Bladder microvascular endothelial cell (primary cell): ENCODE measurements at places on chromosomes 2 and 18. TPM values are rescaled to one million over a fixed set of nuclear protein-coding genes. Genes with fewer than 3 reads are reported as not detected.

LYG2 gene
- total RNA-seq, result not detected in 2 replicates

RRM2 gene
- total RNA-seq, result 38.2 and 38.6 TPM in 2 replicates

NEU2 gene
- not detected in 2 replicates for total RNA-seq

VIT gene
- total RNA-seq, result not detected in 2 replicates

SIX2 gene
- under 0.01 TPM in 1 of 2 replicates, not detected in the other for total RNA-seq

MC5R gene
- total RNA-seq, result not detected in 2 replicates

IL1RN gene
- not detected in 2 replicates for total RNA-seq

CYS1 gene
- 0.16 TPM in 1 of 2 replicates, not detected in the other for total RNA-seq

ZAP70 gene
- total RNA-seq, result under 0.01 and 0.16 TPM in 2 replicates

GMPPA gene
- 27.0 and 28.9 TPM in 2 replicates for total RNA-seq

LCT gene
- under 0.01 TPM in 1 of 2 replicates, not detected in the other for total RNA-seq

SP140 gene
- total RNA-seq, result under 0.01 TPM in 1 of 2 replicates, not detected in the other

EVX2 gene
- total RNA-seq, result not detected in 2 replicates

IL36RN gene
- total RNA-seq, result not detected in 2 replicates

POU3F3 gene
- under 0.01 TPM in 1 of 2 replicates, not detected in the other for total RNA-seq

CENPA gene
- total RNA-seq, result 6.7 and 13.9 TPM in 2 replicates

CREG2 gene
- 0.06 and 0.65 TPM in 2 replicates for total RNA-seq

GALNT3 gene
- 0.49 TPM in 1 of 2 replicates, not detected in the other for total RNA-seq

ZC3H15 gene
- total RNA-seq, result 51.3 and 95.6 TPM in 2 replicates

SF3B6 gene
- 108 and 113 TPM in 2 replicates for total RNA-seq

ADAM17 gene
- total RNA-seq, result 44.2 and 67.2 TPM in 2 replicates

FMNL2 gene
- 18.6 and 57.6 TPM in 2 replicates for total RNA-seq

MEP1B gene
- total RNA-seq, result 0.25 TPM in 1 of 2 replicates, not detected in the other

IGFBP5 gene
- total RNA-seq, result 0.32 and 0.82 TPM in 2 replicates

GPAT2 gene
- total RNA-seq, result 11.3 and 13.9 TPM in 2 replicates

SLC40A1 gene
- 5.0 and 101 TPM in 2 replicates for total RNA-seq

NEB gene
- 0.16 and 1.1 TPM in 2 replicates for total RNA-seq

DNER gene
- 0.16 and 0.82 TPM in 2 replicates for total RNA-seq

GCG gene
- not detected in 2 replicates for total RNA-seq

GPR55 gene
- not detected in 2 replicates for total RNA-seq

PLGLB2 gene
- total RNA-seq, result 0.65 and 2.4 TPM in 2 replicates

SCN1A gene
- 0.06 TPM in 1 of 2 replicates, not detected in the other for total RNA-seq

KLHL41 gene
- total RNA-seq, result under 0.01 and 0.13 TPM in 2 replicates

TTC27 gene
- total RNA-seq, result 13.1 and 28.7 TPM in 2 replicates

SPP2 gene
- not detected in 2 replicates for total RNA-seq

CMPK2 gene
- total RNA-seq, result 1.4 and 3.6 TPM in 2 replicates

DRC1 gene
- 0.13 and 0.65 TPM in 2 replicates for total RNA-seq

IL1B gene
- 0.25 and 0.32 TPM in 2 replicates for total RNA-seq

MIB1 gene
- 31.2 and 84.3 TPM in 2 replicates for total RNA-seq

LANCL1 gene
- 17.0 and 34.8 TPM in 2 replicates for total RNA-seq

CPLX4 gene
- not detected in 2 replicates for total RNA-seq

ASB18 gene
- 0.25 TPM in 1 of 2 replicates, not detected in the other for total RNA-seq

NRP2 gene
- 109 and 270 TPM in 2 replicates for total RNA-seq

ABCB6 gene
- total RNA-seq, result 31.4 and 45.8 TPM in 2 replicates

CD8B2 gene
- not detected in 2 replicates for total RNA-seq

IL36G gene
- not detected in 2 replicates for total RNA-seq

GATA6 gene
- 0.44 and 0.49 TPM in 2 replicates for total RNA-seq
